ENCODE measurements at places on chromosomes 1 and 21.

DNA sequence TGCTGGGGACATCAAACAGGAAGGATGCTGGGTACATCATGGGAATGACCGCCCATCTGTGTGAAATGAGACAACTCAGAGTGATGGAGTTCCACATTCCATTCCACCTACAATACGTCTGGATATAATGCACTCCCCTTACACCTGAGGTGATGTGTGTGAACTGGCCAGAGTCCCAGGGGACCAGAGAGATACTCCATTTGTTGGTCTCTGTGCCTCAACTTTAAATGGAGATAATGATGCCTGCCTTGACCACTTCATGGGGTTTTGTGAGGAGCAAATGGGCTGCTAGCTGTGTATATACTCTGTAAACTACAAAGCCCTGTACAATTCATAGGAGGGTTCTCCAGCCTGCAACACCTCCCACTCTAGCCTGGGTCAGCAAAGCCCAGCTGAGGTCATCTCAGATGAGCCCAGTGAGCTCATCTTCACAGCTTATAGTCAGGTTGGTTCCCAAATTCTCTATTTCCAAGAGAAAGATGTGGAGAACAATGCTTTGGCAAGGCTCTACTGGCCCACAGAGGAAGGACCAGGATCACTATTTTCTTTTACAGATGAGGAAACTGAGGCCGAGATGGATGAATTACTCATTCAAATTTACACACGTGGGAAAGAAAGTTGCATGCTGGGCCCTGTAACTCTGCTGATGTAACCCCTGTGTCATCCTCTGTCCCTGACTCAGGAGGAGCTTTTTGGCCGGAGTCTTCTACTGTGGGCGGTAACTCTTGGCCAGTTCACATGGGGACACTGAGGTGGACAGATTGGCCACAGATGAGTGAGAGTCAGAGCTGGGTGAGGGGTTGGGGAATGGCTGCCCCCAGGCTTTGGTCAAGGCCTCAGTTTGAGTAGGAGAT lies 105.6 kb upstream of the GCLM start:
- DNase-seq, result peak; percentile 69

- peak; percentile 3 for DNase-seq
Observed at GRCh38 chr1:51019811-51020210, 49.8 kb downstream of the CDKN2C start.

DNA sequence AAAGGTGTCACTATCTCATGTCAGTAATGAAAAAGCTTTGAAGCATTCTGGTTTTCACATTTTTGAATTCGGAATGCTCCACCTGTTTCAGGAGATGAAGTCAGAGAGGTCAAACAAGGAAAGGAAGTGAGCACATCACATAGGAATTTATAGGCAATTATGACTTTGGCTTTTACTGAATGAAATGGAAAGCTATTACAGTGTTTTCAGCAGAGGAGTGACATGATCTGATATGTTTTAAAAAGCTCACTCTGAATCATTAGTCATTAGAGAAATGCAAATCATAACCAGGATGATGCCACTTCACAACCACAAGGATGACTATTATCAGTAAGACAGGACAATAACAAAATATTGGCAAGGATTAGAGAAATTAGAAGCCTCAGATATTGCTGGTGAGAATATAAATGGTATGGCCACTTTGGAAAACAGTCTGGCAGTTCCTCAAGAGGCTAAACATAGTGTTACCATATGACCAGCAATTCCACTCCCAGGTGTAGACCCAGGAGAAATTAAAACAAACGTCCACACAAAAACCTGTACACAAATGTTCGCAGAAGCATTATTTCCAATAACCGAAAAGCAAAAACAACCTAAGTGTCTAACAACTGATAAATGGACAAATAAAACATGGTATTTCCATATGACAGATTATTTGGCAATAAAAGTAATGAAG lies 7.5 kb downstream of the TAF1A start:
- DNase-seq, result peak; percentile 54

DNA sequence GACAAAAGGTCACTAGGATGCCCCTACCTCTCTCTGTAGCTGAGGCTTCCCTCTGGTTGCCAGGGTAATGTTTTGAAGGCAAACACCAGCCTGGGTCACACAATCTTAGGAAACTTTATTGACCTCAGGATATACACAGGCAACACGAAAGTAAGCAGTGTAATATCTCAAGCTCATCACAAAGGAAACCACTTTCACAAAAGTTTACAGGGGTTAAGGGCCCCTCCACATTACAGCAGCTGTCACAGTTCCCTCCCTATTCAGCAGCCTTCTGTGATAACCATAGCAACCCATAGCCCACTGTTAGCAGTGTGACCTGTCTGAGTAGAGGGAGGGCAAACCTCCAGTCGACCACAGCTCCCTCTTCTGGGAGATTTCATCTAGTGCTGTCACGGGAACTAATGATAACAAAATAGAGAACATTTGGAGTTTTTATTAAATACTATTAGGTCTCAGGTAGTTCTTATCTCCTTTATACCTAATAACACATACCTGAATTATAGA lies 149.8 kb downstream of the PTPRC start:
- DNase-seq, result peak; percentile 18

- DNase-seq, result no peak
Observed at GRCh38 chr1:116502671-116503314, 68.0 kb downstream of the CD58 start.
